Activated naive CD8-positive, alpha-beta T cell treated with anti-CD3 and anti-CD28 coated beads for 36 hours (primary cell): ENCODE measurements at places on chromosomes 3 and 15.
A peak's percentile ranks its signal among the peaks of the same experiment; 100 is the strongest.

DNA sequence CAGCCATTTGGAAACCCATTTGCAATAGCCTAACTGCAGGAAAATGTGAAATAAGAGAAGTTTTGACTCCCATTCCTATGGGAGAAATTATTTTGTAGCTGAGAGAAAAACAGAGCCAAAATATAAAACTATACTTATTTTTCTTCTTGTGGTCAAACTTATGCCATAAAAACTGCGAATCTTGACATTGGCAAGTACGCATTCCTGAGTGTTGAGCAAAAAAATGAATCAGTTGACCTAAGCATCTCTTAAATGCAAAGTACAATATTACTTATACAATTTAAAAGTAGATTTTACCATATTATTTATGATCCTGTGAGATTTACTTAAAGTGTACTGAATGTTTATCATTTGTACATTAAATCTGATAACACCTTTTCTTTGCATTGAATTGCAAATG lies 50.1 kb upstream of the CMC1 start:
- H3K4me1 ChIP-seq: no peaks in the 10 kb centered on the region
- H3K27ac ChIP-seq: no peak overlapping the region
- no peak overlapping the region for H3K4me3 ChIP-seq
- H3K27me3 ChIP-seq: no peaks in the 10 kb centered on the region
- H3K36me3 ChIP-seq: no peaks in the 10 kb centered on the region
- no peak for DNase-seq

GRCh38 chr3:150300388-150300787 lies 107.7 kb upstream of the TSC22D2 start:
- no peak for DNase-seq
- no peak overlapping the region for H3K4me3 ChIP-seq
- H3K36me3 ChIP-seq: no peaks in the 10 kb centered on the region
- peaks cover 27% of the 10 kb centered on the region for H3K27me3 ChIP-seq
- no peak overlapping the region for H3K27ac ChIP-seq

- no peaks in the 10 kb centered on the region for H3K36me3 ChIP-seq
- peaks cover under 1% of the 10 kb centered on the region for H3K27me3 ChIP-seq
- H3K4me3 ChIP-seq: no peak overlapping the region
Measured at GRCh38 chr15:62241135-62241770, 76.2 kb upstream of the C2CD4B start.

DNA sequence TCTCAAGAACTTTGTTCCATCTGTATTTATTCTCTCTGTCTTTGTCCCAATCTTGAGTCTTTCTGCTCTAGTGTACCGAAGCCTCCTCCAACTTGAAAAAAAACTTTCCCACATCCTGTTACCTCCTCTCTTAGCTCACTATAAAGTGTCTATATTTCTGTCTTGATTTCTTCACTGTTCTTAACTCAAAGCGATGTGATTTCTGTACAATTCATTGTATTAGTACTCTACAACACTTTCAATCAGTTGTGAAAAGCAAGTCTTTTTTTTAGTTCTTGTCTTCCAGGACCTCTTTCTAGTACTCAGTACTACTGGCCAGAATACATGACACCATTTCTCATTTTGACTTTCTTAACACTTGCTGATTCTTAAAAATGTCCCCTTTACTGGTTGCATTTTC lies 353.5 kb upstream of the SATB1 start:
- DNase-seq: no peak
- peaks cover 49% of the 10 kb centered on the region for H3K4me1 ChIP-seq
- H3K27ac ChIP-seq: peak overlapping the region; percentile 80
- H3K36me3 ChIP-seq: no peaks in the 10 kb centered on the region

- no peaks in the 10 kb centered on the region for H3K27me3 ChIP-seq
- H3K4me1 ChIP-seq: peaks cover 12% of the 10 kb centered on the region
- H3K36me3 ChIP-seq: peaks cover 11% of the 10 kb centered on the region
- H3K4me3 ChIP-seq: no peak overlapping the region
Measured at GRCh38 chr3:48275287-48276027, 34.6 kb downstream of the ZNF589 start.

GRCh38 chr3:54193093-54193492 lies 70.7 kb downstream of the CACNA2D3 start:
- H3K4me3 ChIP-seq: no peak overlapping the region
- H3K36me3 ChIP-seq: no peaks in the 10 kb centered on the region
- H3K27me3 ChIP-seq: no peaks in the 10 kb centered on the region
- no peak for DNase-seq
- H3K27ac ChIP-seq: no peak overlapping the region

GRCh38 chr15:70956201-70956995 lies 63.8 kb downstream of the LRRC49 start:
- no peak overlapping the region for H3K27ac ChIP-seq
- no peak for DNase-seq
- peaks cover 31% of the 10 kb centered on the region for H3K27me3 ChIP-seq
- no peaks in the 10 kb centered on the region for H3K4me1 ChIP-seq

DNA sequence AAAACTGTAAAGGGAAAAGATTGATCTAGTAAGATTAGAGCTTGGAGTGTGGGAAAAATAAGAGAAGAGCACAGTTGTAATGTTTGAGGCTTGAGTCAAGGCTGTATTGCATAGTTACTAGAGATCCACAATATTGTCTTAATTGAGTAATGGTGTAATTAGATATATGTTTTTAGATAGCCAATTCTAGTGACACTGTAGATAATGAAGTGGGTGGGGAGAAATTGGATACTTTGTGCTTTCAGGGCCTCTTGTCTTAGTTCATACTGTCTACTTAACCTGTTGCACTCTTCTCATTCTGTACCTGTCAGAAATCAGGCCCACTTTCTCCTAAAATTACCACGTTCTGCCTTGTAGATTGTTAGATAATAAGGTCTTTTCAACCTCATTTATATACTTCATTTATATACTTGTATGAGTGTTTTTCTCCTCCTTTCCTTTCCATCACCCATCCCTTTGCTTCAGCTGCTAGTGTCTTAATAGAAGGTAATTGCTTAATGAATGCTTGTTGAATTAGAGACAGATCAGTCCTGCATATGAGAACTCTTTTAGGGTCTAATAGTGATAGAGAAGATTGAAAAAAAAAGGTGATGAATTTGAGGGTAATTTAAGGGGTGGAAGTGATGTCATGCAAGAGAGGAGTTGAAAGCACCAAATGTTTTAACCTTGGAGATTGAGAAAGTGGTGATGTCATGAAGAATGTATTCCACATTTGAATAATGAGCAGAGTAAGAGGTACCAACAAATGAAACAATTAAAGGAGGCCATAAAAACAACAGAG lies 32.0 kb downstream of the PIK3CA start:
- no peak for DNase-seq
- no peaks in the 10 kb centered on the region for H3K27me3 ChIP-seq
- no peak overlapping the region for H3K27ac ChIP-seq
- H3K4me1 ChIP-seq: peaks cover 47% of the 10 kb centered on the region
- no peak overlapping the region for H3K4me3 ChIP-seq
- peaks cover 2% of the 10 kb centered on the region for H3K36me3 ChIP-seq

- H3K36me3 ChIP-seq: no peaks in the 10 kb centered on the region
- no peaks in the 10 kb centered on the region for H3K27me3 ChIP-seq
- H3K4me1 ChIP-seq: peaks cover 4% of the 10 kb centered on the region
- no peak overlapping the region for H3K4me3 ChIP-seq
- no peak for DNase-seq
Measured at GRCh38 chr15:65938604-65939003, 69.3 kb downstream of the RAB11A start.

DNA sequence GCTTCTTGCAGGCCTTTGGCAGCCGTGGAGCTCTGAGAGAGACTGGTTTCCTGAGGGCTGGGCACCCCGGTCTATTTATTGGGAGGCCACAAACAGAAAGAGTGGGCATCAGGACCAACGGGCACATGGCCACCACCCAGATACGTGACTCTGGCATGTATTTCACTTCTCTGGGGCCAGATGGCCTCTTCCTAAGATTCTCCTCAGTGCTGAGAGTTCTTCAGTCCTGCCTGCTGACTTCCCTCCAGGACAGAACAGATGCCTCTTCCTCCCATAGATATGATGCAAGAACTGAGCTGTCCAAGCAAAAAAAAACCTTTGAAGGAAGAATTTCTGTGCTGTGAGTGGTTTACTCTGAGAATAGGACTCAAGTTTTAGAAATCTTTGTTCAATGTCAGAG lies 107.7 kb downstream of the IGF2BP2 start:
- no peaks in the 10 kb centered on the region for H3K4me1 ChIP-seq
- H3K27ac ChIP-seq: no peak overlapping the region
- DNase-seq: no peak
- no peaks in the 10 kb centered on the region for H3K36me3 ChIP-seq
- H3K27me3 ChIP-seq: no peaks in the 10 kb centered on the region
- H3K4me3 ChIP-seq: no peak overlapping the region

- no peak for DNase-seq
- H3K27me3 ChIP-seq: no peaks in the 10 kb centered on the region
- no peak overlapping the region for H3K27ac ChIP-seq
- no peaks in the 10 kb centered on the region for H3K36me3 ChIP-seq
Measured at GRCh38 chr3:173663696-173664111, 266.2 kb downstream of the NLGN1 start.

GRCh38 chr3:122253581-122253980 lies 70.1 kb downstream of the CASR start:
- no peaks in the 10 kb centered on the region for H3K36me3 ChIP-seq
- H3K27ac ChIP-seq: no peak overlapping the region
- peaks cover 18% of the 10 kb centered on the region for H3K4me1 ChIP-seq
- no peak for DNase-seq
- no peaks in the 10 kb centered on the region for H3K27me3 ChIP-seq

DNA sequence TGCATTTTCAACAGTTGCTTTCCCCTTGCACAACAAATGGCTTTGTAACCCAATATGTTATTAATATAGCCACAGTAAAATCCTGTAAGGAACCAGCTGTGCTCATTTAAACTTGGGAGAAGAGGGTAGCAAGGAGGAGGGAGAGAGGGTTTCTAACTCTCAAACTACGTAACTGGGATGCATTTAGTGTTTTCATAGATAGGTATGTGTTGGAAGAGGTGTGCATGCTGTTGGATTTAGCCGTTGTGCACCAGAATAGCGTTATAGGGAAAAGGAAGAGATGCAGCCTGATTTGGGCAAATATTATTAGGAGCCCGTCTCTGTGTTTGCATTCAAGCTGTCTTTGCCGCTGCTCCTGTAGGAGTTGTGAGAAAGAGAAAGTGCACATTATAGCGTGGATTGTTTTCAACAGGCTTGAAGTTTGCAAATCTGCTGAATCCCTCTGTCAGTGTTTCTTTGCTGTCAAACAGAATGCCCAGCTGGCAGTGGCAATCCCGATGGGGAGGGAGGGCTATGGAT lies 39.4 kb downstream of the ARPP21 start:
- no peaks in the 10 kb centered on the region for H3K4me1 ChIP-seq
- no peak overlapping the region for H3K4me3 ChIP-seq
- no peak overlapping the region for H3K27ac ChIP-seq
- H3K36me3 ChIP-seq: no peaks in the 10 kb centered on the region

GRCh38 chr3:11690863-11691766 lies 47.4 kb upstream of the VGLL4 start:
- no peak overlapping the region for H3K27ac ChIP-seq
- no peak overlapping the region for H3K4me3 ChIP-seq
- H3K27me3 ChIP-seq: no peaks in the 10 kb centered on the region
- H3K4me1 ChIP-seq: no peaks in the 10 kb centered on the region
- no peak for DNase-seq

GRCh38 chr3:53750253-53751210 lies 95.7 kb downstream of the CHDH start:
- no peak overlapping the region for H3K27ac ChIP-seq
- H3K4me1 ChIP-seq: peaks cover 11% of the 10 kb centered on the region
- H3K4me3 ChIP-seq: no peak overlapping the region
- no peaks in the 10 kb centered on the region for H3K36me3 ChIP-seq

DNA sequence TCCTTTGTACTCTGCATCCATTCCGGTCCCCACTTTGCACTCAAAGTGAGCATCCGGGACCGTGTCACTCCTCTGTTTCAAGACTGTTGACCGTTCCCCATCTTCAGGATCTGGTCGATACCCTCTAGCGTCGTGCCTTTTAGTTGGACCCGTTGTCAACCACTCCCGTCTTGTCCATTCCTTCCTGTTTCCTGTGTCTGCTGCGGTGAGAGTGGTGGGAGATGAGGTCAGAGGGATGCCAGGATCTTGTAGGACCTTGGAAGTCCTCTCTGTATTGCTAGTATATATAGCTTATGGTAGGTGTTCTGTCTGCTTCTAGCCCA lies 624 bp downstream of the BRK1 start:
- peak overlapping the region; percentile 98 for H3K4me3 ChIP-seq
- peaks cover 31% of the 10 kb centered on the region for H3K4me1 ChIP-seq
- no peak for DNase-seq
- peaks cover 17% of the 10 kb centered on the region for H3K36me3 ChIP-seq
- H3K27me3 ChIP-seq: no peaks in the 10 kb centered on the region
- H3K27ac ChIP-seq: peak overlapping the region; percentile 91

GRCh38 chr3:116939091-116939490 lies 229.5 kb downstream of the TUSC7 start:
- no peaks in the 10 kb centered on the region for H3K36me3 ChIP-seq
- no peaks in the 10 kb centered on the region for H3K4me1 ChIP-seq

DNA sequence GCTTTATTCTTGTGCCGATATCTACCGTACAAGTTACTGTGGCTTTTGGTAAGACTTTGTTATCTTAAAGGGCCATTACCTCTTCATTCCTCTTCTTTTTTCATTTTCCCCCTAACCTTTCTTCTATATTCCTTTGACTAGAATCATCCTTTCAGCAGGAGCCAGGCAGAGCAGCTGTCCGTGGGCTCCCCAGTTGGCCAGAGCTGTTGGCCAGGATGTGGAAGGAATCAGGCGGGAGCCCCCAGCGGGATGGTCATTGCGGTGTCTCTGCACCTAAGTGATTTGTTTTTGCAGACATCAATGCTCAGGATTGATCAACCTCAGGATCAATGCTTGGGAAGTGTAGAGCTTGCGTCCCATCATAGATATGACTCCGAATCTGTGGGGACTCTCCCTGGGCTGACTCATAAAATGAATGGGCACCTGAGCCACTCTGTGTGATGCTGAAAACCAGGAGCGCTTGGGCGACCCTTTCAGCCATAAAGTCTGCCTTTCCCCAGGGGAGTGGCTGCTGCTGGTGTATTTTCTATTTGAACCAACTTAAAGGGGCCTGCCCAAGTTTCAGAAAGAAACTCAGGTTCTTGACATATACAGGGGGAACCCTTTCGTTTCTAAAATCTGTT lies 21.7 kb downstream of the APBA2 start:
- H3K36me3 ChIP-seq: peaks cover 6% of the 10 kb centered on the region
- no peak overlapping the region for H3K27ac ChIP-seq
- H3K4me3 ChIP-seq: no peak overlapping the region
- H3K27me3 ChIP-seq: no peaks in the 10 kb centered on the region

- no peak overlapping the region for H3K27ac ChIP-seq
- DNase-seq: peak; percentile 13
- H3K4me3 ChIP-seq: no peak overlapping the region
- no peaks in the 10 kb centered on the region for H3K36me3 ChIP-seq
Measured at GRCh38 chr3:19866751-19867347, 67.2 kb downstream of the EFHB start.

GRCh38 chr3:36196058-36196457 lies 184.2 kb upstream of the STAC start:
- no peaks in the 10 kb centered on the region for H3K4me1 ChIP-seq
- H3K4me3 ChIP-seq: no peak overlapping the region
- DNase-seq: no peak
- no peaks in the 10 kb centered on the region for H3K27me3 ChIP-seq
